Activated naive CD4-positive, alpha-beta T cell treated with anti-CD3 and anti-CD28 coated beads, Interleukin-2, amount 50 U/mL, for 72 hours (primary cell): ENCODE measurements at places on chromosomes 1 and 21. TPM values are rescaled to one million over a fixed set of nuclear protein-coding genes. Genes with fewer than 3 reads are reported as not detected.

The MPZ gene
- total RNA-seq: 6.4 TPM

The SDE2 gene
- 15.9 TPM for total RNA-seq

The SLC6A17 gene
- 0.04 TPM for total RNA-seq

The NPHS2 gene
- not detected for total RNA-seq

The IGFN1 gene
- total RNA-seq: not detected

The NT5C1A gene
- not detected for total RNA-seq

The RFX5 gene
- 61.3 TPM for total RNA-seq

The TIAM1 gene
- total RNA-seq: 70.6 TPM

The LCE7A gene
- not detected for total RNA-seq

The KCNJ9 gene
- total RNA-seq: not detected

The NSUN4 gene
- 28.2 TPM for total RNA-seq
